Glutamatergic neuron (in vitro differentiated cells): ENCODE measurements at places on chromosomes 13 and 19. TPM values are rescaled to one million over a fixed set of nuclear protein-coding genes. Genes with fewer than 3 reads are reported as not detected.

GRCh38 chr13:43864921-43865320 lies 14.6 kb downstream of the CCDC122 start:
- no peak for DNase-seq

ICAM5 gene
- total RNA-seq: 3.6 TPM

FAM83E gene
- total RNA-seq: 1.5 TPM

DNA sequence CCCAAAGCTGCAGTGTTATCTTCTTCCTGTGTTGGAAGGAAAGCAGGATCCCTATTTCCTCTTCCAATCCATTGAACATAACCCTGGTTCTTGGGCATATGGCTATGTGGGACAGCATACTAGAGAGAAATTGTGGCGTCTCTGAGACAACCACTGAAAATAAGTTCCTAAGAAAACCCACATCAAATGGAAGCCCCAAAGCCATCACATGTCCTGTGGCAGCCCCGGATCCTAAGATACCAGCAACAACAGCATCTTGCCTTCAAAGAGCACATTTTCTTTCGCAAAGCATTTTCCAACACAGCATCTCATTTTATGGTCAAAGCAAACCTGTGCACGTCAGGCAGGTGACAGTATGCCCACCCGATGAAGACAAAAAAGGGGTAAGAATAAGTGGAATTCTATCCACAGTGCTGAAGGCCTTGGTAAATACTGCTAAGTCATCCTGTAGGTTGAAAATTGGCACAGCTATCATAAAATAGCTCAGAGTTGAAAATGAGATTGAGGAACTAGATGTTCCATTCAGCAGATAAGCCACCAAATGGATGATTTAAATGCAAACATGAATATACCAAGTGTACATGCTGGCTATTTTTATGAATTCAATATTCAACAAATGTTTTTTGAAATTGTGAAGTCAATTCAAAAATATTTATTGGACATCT lies 232.2 kb downstream of the DLEU7 start:
- DNase-seq: no peak

DNA sequence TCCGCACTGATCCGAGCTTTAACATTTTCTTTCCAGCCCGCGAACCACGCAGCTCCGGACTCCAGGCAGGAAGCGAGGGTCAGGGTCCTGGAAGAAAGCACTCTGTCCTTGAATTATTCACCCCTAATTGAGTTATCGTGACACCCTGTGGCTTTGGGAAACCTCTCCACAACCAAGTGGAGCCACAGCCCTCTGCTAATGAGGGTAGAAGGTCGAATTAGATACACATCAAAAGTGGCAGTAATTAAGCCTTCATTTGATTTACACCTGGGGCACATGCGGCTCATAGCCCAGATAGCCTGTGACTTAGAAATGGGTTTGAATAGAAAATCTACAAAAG lies 15.9 kb upstream of the RNF17 start:
- DNase-seq: no peak

GPR12 gene
- total RNA-seq: 2.5 TPM

FCGBP gene
- total RNA-seq: 0.49 TPM

GRCh38 chr19:29629836-29630534 lies 23.9 kb downstream of the POP4 start:
- DNase-seq: no peak

DNA sequence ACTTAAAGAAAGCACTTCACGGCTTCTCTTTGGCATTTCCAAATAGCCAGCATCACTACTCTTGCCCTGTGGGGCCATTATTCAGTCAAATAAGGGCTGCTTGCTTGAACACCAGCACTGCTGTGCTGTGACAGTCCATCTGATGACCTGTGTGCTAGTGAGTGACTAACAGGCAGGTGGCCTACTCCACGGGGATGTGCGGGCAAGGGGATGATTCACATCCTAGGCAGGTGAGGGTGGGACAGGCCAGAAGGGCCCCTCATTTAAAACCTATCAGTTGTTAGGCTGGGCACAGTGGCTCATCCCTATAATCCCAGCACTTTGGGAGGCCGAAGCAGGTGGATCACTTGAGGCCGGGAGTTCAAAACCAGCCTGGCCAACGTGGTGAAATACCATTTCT lies 8.2 kb downstream of the CCNE1 start:
- no peak for DNase-seq

DNA sequence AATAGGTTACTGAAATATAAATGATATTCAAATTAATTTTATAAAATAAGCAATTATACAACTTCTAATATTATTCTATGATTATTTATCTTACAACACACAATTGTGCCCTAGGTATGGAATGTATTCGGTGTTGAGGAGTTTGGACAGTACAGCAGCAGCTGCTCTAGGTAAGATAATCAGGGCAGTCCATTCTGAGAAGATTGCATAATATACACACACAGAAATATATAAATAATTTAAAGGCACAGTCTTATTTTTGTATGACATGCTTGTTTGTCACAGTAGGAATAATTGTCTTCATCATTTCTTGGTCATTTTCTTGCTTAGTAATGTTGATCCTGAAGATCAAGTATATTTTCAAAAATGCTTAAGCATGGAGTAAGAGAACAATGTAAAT lies 849.4 kb upstream of the MIR17HG start:
- no peak for DNase-seq

GRCh38 chr19:13055213-13056051 lies 47.2 kb downstream of the LYL1 start:
- DNase-seq: peak; percentile 73

ZNF225 gene
- total RNA-seq: 7.1 TPM

- DNase-seq: peak; percentile 80
These were observed 185.4 kb downstream of the KDM4B start for GRCh38 chr19:5154129-5154798.

STARD13 gene
- 36.4 TPM for total RNA-seq

DNA sequence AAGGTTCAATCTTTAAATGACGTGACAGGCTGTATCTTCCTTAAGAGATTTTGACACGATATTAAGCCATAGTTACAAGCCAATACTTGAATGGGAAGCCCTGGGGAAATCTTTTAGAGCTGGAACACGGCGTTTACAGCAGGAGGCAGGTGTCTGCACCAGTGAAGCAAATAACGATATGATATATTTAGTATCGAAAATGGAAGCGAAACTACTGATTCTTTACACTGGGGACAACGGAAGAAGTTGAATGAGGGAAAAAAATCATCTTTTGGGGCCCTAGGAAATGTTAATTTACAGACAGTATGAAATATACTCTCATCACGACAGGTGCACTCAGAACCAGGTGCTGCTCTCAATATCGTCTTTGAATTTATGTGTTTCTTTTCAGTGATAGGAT lies 793.9 kb upstream of the PCDH20 start:
- no peak for DNase-seq

ZNF793 gene
- total RNA-seq: 19.4 TPM

GRCh38 chr13:96229356-96229755 lies 139.4 kb downstream of the HS6ST3 start:
- no peak for DNase-seq

GRCh38 chr13:52034616-52035226 lies 10.2 kb downstream of the UTP14C start:
- DNase-seq: no peak

DNA sequence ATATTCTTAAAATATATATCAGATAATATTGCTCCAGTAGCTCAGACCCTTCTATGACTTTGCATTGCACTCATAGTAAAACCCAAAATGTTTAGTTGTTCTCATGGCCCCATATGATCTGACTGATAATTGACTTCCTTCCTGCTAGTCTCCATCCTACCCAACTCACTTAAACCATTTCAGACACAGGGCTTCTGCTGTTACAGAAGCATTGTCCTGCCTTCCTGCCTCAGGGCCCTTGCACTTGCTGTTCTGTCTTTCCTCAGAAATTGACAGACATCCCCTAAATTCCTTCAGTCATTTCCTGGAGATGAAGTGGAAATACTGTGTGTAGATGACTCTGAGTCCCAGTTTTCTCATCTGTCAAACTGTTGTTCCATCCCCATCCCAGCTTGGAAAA lies 19.7 kb downstream of the FBXL12 start:
- no peak for DNase-seq

SERTM1 gene
- 0.88 TPM for total RNA-seq

- no peak for DNase-seq
These were observed 70.0 kb downstream of the MZT1 start for GRCh38 chr13:72657379-72657778.
